ENCODE measurements at places on chromosomes 5 and 9. TPM values are rescaled to one million over a fixed set of nuclear protein-coding genes. Genes with fewer than 3 reads are reported as not detected.

GRCh38 chr9:125902214-125902613 lies 155.0 kb downstream of the PBX3 start:
- no peak for DNase-seq

DNA sequence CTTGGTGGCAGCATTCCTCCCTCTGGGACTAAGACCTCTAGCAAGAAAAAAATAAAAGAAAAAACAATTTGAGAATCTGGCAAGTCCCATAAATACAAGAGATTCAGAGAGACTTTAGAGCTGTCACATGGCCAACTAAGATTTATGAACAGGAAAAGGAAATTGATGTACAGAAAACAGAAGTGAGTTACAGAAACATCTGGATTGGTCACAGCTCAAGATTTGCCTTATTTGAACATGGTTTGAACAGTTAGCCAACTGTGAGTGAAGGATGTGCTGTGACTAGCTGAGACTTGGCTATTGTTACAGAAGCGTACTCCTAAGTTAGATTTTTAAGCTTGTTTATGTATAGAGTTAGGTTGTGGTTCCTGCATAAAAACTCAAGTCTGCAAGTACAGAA lies 340.2 kb downstream of the SLCO4C1 start:
- DNase-seq: no peak

- DNase-seq: no peak
These were observed 218.1 kb upstream of the WWC1 start for GRCh38 chr5:168073311-168073710.

GRCh38 chr5:150139334-150139733 lies 16.3 kb downstream of the PDGFRB start:
- no peak for DNase-seq

GRCh38 chr5:161685461-161685860 lies at the start of gene GABRA6:
Gene GABRA6, plus strand, starts transcription at chr5:161685721. Its CDS starts 269 bp downstream, at chr5:161685990.
- DNase-seq: no peak

DNA sequence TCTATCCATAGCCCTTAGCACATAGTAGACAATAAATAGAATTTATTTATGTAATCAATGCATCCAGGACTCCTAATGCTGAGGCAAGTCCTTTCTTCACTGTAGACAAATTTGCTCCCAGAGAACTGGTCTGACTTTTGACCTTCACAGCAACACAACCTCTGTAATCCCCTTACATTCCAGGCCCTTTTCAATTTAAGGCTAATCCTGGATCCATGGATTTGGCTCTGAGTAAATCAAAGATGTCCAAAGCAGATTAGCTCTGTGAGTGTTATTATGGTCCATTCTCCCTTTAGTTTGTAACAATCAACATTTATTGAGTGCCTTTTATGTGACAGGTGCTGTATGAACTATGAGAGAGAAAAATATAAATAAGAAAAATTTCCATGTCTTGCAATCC lies 27.4 kb upstream of the TMC1 start:
- DNase-seq: no peak

GRCh38 chr9:93967020-93967803 lies 12.1 kb upstream of the BARX1 start:
- no peak for DNase-seq

- DNase-seq: no peak
These were observed 176.7 kb downstream of the TLE1 start for GRCh38 chr9:81512641-81513040.

Gene AMBP
- not detected for total RNA-seq

Gene IL9
- total RNA-seq: not detected
